ENCODE measurements at places on chromosomes 1 and 21. TPM values are rescaled to one million over a fixed set of nuclear protein-coding genes. Genes with fewer than 3 reads are reported as not detected.

Gene TMEM125
- total RNA-seq = 0.52 TPM

Gene C1orf185
- total RNA-seq = not detected

Gene CASQ1
- 616 TPM for total RNA-seq

Gene FCRL2
- not detected for total RNA-seq

Gene S100A5
- not detected for total RNA-seq

Gene UBE2U
- not detected for total RNA-seq

Gene C1QTNF12
- total RNA-seq = 1.0 TPM

Gene WNT3A
- not detected for total RNA-seq

Gene SH3BGR
- total RNA-seq = 58.5 TPM

Gene PRKACB
- 26.1 TPM for total RNA-seq

Gene CSF3R
- total RNA-seq = 3.7 TPM

Gene TTC34
- total RNA-seq = under 0.01 TPM

Gene KIF2C
- 4.7 TPM for total RNA-seq

Gene LCE1D
- total RNA-seq = not detected

Gene ZSWIM5
- total RNA-seq = 0.52 TPM

Gene BARHL2
- not detected for total RNA-seq

Gene ADORA1
- total RNA-seq = 2.1 TPM

Gene MAP1LC3C
- total RNA-seq = 5.7 TPM

Gene LCE2C
- not detected for total RNA-seq

Gene GBP6
- not detected for total RNA-seq

Gene PTGFRN
- total RNA-seq = 105 TPM

Gene NR5A2
- total RNA-seq = 4.2 TPM

Gene FAM167B
- 1.6 TPM for total RNA-seq

Gene KCNJ15
- total RNA-seq = 0.52 TPM

Gene CCDC185
- not detected for total RNA-seq

Gene HMGCS2
- 2.1 TPM for total RNA-seq

Gene ZBTB8OS
- total RNA-seq = 15.7 TPM

Gene DLGAP3
- not detected for total RNA-seq

Gene LCE2A
- not detected for total RNA-seq

Gene UBASH3A
- under 0.01 TPM for total RNA-seq

Gene UBE4B
- 25.1 TPM for total RNA-seq

Gene PTPN22
- 1.0 TPM for total RNA-seq

Gene PSRC1
- total RNA-seq = 1.6 TPM
